HuH-7 (cell line): ENCODE measurements at places on chromosomes 1 and 21.

- DNase-seq, result peak; percentile 6
These were observed 802.8 kb upstream of the CXADR start for GRCh38 chr21:16709866-16710550.

DNA sequence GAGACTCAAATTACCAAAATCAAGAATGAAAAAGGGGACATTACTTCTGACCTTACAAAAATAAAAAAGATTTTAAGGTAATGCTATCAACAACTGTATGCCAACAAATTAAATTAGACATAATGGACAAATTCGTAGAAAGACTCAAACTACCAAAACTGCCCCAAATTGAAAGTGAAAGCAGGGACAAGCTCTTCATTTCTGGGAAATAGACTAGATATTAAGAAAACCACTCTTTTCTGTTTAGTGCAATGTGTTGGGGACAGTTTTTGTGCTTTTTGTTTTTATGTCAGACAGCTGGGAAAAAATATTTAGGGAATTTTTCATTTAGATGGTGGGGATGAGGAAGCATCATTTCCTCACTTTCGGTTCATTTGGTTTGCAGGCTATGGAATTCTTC, 4.9 kb upstream of the GBP1 start:
- DNase-seq, result no peak

DNA sequence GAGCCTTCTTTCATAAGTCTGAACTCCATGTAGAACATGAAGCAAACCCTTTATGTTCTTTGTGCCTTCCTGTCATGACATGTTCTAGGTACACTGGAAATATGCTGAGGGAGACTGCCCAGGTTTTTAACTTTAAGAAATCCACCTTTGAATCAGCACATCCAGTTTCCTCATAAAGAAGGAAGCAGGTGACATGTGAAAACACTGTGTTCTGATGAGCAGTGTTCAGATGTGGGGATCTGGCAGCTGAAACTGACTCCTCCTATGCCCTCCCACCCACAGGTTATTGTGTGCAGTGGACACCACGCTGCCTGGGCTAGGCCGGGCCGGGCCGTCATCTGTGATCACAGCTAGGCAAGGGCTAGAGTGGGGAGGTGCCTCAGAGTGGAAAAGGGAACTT, 51.1 kb downstream of the CNN3 start:
- no peak for DNase-seq

DNA sequence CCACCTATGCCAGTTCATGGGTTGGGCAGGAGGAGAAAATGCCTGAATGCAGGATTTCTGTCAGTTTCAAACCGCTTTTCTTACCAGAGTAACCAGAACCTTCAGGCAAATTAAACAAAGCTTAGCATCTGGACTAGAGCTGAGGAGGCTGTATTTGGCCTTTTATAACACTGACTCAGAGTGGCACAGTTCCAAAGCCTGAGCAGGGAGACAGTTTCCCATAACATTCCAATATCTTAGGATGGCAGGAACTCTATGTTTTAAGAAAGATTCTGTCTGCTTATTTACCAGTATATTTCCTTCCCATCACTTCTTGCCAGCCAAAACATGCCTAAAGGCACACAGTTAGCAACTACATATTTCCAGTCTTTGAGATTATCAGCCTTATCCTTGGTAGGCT, 46.8 kb downstream of the UBR4 start:
- DNase-seq, result no peak
